ENCODE measurements at places on chromosomes 5 and 9.

- DNase-seq, result no peak
These were observed 320.1 kb downstream of the ADGRV1 start for GRCh38 chr5:90878549-90879196.

DNA sequence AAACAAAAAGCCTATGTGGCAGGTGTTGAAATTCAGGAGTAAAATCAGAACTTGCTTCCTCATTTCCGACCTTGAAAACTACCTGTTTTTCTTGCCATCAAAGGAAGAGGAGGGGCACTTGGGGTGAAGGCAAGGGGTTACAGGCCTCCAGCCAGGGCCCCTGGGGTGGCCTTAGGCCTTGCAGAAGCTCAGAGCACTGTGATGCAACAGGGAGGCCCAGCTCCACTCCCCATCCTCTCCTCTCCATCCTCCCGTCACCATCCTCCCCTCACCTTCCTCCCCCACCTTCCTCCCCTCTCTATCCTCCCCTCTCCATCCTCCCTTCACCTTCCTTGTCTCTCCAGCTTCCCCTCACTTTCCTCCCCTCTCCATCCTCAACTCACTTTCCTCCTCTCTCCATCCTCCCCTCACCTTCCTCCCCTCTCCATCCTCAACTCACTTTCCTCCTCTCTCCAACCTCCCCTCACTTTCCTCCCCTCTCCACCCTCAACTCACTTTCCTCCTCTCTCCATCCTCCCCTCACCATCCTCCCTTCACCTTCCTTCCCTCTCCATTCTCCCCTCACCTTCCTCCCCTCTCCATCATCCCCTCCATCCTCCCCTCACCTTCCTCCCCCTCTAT, 111.6 kb downstream of the WNK2 start:
- DNase-seq, result no peak

GRCh38 chr9:22913026-22913425, 466.4 kb downstream of the DMRTA1 start:
- no peak for DNase-seq

DNA sequence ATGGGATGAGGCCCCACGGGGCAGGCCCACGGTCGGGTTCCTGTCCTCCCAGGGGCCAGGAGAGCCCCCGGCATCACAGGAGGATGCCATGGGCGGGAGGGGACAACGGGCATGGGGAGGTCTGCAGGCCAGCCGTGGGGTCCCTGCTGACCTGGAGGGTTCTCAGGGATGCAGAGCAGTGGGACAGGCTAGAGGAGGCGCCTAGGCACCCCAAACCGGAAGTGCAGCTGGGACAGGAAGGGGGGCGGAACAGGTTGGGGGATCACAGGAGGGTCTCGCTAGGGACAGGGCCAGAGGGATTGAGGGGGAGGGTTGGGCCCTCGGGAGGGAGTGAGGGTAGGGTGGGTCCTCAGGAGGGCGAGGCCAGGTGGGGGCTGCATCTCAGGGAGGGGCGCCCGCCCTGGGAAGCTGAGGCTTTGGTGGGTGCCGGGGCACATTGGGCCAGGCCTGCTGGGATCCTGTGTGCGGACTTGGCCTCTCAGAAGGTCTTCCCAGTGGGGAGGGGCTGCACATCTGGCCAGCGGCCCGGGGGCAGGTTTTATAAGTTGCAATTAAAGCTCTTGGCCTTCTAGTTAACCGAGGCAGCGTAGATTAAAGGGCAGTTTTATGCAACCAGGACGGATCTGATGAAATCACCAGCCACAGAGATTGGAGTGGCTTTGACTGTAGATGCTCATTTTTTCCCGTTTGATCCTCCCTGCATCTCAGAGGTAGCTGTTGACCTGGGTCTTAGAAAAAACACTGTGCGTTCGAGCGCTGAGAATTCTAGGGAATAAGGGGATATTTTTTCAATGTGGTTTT, 20.1 kb downstream of the NKD2 start:
- no peak for DNase-seq

DNA sequence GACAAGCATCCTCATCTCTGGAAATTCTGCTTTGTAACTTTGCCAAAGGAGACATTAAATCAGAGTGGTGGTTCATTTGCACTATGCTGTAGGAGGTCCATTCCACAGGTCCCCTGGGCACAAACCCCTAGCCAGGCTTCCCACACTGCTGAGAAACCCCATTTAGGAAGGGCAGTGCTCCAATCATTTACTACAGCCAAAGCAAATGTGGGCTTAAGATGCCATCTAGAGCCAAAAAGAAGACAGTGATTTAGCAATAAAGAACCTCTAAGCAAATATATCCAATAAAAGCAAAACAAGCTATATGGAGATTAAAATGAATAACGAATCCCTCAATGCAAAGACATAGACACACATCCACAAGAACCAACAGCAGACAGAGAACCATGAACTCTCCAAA, 129.0 kb upstream of the ALDH1B1 start:
- no peak for DNase-seq

DNA sequence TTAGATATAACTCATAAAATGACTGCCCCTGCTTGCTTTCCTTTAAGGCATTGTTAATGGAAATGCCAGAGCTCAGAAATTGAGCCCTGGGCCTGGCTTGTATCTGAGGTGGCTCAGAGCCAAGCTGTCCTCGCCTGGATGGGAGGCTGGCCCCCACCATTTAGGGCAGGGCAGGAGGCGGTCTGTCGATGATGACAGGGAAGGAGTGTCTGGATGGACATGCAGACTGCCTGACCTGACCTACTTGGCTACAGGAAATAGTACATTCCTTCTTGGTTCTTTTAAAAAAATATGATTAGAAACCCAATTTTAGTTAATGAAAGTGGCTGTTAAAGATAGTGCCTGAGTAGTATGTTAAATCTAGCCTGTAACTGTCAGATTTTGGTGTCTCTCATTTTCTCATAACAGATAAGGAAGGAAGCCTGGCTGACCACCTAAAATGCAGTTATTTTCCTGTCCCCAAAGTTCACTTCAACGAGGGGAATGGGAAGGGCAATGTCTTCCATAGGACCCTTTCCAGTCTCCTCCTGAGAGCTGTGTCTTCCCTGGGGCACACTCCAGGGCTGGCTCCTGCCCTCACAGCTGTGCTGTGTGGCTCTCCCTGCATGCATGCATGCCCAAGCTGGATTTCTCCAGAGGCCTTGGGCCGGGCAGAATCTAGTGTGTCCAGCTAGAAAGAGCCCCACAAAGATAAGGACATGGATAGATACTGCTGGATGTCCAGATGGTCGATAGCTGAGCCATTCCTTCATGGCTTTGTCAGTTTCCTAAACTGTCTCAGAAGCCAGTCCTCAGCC, 42.3 kb downstream of the MACROH2A1 start:
- DNase-seq, result no peak

DNA sequence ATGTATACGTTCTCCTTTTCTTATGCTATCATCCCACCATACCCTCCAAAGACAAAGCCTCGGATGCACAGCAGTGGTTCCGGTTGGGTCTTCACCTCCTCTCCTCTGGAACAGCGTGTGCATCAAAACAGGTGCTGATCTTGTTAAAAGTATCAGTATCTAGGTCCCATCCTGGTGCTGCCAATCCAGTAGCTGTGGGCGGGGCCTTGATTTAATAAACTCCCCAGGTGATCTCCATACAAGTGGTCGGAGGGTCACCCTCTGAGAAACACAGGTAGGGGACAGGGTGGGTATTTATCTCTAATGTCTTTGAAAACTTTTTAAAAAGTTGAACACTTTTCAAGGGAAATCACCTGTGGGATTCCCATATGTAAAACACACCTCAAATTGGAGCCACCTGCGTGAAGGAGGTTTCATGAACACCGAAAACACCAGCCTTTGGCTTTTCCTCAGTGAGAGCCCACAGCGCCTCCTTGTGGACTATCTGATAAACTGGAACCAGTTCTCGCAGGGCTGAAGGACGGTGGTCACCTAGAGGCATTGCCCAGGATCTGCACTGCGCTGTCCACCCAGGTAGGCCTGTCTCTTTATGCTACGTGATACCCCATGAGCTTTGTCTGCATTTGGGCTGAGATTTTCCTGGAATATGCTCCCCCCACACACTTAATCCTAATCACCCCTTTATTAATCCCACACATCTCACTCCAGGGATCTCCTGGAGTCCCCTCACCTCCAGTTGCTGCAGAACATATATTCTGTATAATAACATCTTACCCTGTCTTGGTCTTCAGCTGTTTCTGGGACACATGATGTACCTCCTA, 80.5 kb upstream of the EPB41L4B start:
- DNase-seq, result no peak

- DNase-seq, result no peak
These were observed 27.7 kb downstream of the PTCD2 start for GRCh38 chr5:72347801-72348308.

DNA sequence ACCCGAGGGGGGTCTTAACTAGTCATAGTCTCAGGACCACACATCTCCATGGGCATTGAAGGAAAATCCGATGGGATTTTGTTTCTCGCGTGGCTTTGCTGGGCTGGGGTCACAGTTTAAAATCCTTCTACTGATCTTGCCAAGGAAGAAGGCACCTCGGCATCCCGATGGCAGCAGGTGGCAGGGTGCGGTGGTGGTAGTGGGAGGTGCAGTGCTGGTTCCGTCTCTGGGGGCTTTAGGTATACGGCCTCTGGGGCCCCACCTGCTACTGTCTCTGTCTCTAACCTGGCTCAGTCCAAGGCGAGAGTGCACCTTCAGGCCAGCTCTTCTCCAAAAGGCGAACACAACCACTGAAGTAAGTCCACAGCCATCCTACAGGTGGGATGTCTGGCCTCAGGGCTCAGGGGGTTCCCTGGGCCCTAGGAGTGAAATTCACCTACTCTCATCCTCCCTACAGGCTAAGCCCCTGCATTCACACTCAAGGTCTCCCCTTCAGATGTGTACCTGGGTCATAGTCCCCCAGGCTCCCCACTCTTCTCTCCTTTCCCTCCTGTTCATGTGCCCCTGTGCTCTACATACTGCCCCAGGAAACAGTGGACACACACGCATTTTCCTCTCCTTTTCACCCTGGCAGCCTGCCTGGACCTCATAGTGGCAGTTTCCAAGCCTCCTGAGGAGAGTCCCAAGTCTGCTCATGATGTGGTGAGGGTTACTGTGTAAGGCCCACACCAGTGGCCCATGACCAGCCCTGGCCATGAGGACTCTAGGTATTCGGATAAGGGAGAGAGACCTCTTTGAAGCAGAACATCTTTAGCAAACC, 736 bp upstream of the FCN2 start:
- no peak for DNase-seq

DNA sequence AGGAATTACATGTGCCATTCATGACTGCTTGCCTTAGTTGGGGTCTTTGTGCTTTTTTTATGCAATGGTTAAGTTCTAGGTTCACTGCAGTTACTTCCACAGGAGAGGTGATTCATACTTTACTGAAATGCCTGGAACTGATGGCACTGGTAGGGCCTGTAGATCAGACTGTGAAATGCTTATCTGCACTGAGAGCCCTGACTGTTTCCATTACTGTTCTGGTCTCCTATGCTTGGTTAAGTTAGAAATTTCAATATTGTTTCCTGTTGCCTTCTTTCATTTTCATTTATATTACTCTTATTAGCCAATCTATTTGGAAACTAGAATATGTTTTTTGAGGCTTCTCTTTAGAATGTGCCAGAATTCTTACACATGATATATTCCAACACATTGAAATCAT, 484.1 kb upstream of the SEMA6A start:
- no peak for DNase-seq

DNA sequence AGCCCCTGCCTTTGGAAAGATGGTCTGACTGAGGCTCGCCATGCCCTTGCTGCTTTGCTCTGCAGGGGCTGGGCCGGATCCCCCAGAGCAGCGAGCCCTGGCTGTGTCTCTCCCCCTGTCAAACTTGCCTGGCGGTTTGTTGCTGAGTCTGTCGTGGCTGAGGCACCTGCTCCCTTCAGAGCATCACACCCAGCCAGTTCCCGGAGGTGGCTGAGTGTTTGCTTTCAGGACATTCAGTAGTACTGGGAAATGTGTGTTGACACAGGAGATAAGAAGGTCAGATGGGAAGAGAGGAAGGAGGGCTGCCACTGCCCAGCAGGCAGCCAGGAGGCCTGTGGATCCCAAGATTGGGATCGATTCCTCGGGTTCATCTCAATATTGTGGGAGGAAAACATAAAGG, 62.9 kb downstream of the GADD45G start:
- DNase-seq, result no peak

GRCh38 chr5:65651144-65651543, 26.3 kb downstream of the SHLD3 start:
- no peak for DNase-seq

- DNase-seq, result no peak
These were observed 91.6 kb downstream of the PRELID2 start for GRCh38 chr5:145743396-145744061.

DNA sequence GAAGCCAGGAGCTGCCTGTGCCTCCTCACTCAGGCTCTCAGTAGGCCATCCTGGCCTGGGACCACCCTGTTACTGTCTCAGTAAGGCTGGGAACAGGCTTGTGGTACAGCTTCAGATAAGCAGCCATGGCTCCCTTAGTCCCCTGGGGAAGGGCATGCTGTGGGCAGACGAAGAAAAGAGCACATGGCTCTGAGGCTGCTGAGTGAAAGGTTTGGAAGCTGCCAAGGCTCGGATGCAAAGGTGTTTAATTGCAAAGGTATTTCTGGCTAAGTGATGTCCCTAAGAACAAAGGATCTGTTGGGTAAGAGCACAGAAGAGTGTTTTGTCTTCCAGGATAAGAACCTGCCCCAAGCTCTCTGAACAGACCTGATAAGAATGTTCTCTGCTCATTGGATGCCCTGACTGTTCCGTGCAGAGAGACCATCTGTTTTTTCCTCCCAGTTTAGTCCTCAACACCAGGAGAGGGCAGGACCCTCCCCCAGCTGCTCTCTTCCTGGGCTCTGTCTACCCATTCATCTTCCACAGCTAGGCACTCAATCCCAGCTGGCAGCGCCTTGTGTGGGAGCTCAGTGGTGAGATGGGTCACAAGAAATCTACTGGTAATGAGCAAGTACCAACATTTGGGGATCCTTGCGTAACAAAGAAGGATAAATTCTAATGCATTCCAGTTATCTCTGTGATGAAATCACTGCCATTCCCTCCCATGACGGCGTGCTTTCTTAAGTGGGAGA, 17.7 kb downstream of the ANGPTL2 start:
- DNase-seq, result no peak

- no peak for DNase-seq
These were observed 393.9 kb downstream of the TUSC1 start for GRCh38 chr9:25284365-25284764.

DNA sequence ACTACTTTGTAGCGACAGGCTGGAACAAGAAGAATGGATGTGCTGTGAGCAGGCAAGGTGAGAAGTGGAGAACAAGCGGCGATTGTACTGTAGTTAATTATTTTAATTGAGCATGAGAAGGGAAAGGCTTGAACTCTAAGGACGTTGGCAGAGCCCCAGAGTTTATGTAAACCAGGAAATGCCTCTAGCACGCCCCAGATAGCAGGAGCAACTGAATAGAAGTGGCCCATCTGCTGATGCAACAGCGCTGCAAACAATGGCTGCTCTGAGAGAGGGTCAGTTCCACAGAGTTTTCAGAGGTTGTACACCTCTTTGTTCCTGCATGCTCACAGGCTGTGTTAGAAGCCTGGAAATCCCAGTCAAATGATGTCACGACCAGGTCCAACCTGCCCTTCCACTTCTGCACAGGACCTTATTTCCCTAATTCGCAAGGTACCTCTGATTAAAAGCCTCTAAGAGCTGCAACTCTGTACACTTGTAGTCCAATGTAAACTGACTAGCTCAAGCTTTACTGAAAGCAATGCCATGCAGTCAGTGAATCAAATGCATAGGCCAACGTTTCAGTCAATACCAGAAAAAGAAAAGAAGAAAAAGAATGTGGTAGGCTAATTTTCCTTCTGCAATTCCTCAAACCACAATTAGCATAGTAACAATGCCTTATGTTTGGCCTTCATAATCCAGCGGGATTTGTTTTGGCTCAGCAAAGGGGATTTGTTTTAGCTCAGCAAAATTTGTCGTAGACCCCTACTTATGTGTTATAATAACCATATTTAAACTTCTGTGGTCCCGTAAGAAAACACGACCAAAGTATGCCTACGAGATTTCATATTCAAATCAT, 119.6 kb upstream of the RETREG1 start:
- DNase-seq, result no peak

- no peak for DNase-seq
These were observed 116.3 kb downstream of the MED27 start for GRCh38 chr9:131963072-131964030.
